ENCODE measurements at places on chromosomes 2 and 18.
A peak's percentile ranks its signal among the peaks of the same experiment; 100 is the strongest.

DNA sequence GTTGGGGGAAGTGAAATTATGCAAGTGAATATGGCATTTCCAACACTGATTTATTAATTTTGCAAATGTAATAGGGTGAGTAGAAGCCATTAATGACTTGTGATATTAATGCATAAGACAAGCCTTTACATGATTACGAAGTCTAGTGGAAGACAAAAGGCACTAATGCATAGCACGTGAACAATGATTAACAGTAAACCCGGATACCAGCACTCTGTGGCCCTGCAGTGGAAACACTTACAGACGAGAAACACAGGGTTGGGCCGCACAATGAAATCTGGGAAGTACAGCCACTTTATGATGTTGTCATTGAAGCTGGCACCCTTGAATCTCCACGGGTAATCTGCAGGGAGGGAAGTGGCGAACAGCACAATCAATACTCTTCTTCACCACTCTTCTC lies 233.4 kb downstream of the NAPG start:
- DNase-seq: no peak

- no peak for DNase-seq
Observed at GRCh38 chr2:55419233-55419678, 400 bp downstream of the CCDC88A start.

GRCh38 chr2:100257939-100258338 lies 64.4 kb downstream of the LONRF2 start:
- no peak for DNase-seq

- no peak for DNase-seq
Observed at GRCh38 chr2:171320208-171320621, 113.6 kb downstream of the METTL8 start.

DNA sequence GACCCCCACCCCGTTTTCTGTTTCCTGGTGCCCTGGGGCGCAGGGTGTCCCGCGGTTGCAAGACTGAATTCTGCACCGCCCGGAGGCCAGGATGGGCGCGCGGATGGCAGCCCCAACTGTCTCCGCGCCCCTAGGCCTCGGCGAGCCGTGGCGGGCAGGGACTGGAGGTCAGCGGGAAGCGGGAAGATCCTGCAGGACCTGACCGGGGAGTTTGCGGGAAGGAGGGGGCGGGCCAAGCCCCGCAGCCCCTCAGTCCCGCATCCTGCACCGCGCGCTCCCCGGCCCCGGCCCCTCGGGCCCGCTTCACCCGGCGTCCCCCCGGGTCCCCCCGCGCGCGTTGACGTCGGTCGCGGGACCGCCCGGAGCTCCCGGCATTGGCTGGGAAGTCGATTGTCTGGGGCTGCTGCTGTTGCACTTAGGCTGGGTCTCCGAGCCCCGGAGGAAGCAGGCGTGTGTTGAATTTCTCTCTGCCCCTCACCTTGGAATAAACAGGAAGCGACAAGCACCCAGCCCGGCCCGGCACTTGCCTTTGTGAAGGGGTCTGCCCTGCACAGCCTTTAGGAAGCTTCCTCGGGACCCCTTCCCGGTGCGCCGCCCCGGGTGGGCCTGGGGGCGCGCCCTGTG lies at the start of gene LDLRAD4:
Gene LDLRAD4 (plus strand): TSS at position 393 of the 624 bp plus-strand sequence.
- peak; percentile 6 for DNase-seq

DNA sequence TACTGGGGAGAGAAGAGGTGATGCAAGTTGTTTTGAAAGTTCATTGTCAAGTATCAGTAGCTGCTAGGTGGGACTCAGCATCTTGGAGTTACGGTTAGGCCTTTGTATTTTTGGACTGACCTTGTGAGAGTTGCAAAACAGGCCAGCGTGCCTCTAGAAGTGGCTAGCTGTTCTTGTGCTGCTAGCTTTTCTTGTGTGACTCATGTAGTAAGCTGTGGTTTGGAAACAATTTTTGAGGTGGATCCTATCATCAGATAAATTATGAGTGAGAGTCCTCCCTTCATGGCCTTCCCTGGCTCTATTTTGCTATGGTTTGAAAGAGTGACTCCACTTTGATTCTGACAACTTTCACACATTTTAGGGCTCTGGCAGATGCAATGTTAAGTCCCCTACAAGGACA lies 409.2 kb upstream of the HS6ST1 start:
- no peak for DNase-seq

GRCh38 chr2:39636306-39636705 lies 29.4 kb upstream of the TMEM178A start:
- no peak for DNase-seq

GRCh38 chr2:33062665-33063250 lies 116.0 kb downstream of the LTBP1 start:
- no peak for DNase-seq

Data from stimulated activated CD8-positive, alpha-beta memory T cell treated with anti-CD3 and anti-CD28 coated beads, Interleukin-7, amount 100 ng/mL, for 48 hours (primary cell).